ENCODE measurements at places on chromosomes 4 and X.
A peak's percentile ranks its signal among the peaks of the same experiment; 100 is the strongest.

DNA sequence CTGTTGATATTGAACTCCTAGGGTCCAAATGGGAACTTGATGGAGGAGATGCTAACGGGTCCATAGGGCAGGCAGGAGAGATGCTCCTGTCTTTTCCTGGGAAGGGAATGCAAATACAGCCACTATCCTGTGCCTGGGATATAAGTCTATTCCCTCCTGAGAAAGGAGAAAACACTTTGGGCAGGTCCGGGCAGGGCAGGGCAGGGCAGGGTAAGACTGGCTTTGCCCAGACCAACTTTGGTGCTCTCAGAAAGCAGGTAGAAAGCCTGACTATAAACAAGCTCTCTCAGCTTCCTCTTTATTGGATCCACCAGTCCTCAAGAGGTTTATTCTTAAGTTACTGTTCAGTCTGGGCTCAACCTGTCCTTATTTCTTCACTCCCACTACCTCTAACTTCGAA lies 232.3 kb downstream of the PTTG2 start:
- DNase-seq = no peak

GRCh38 chr4:165006456-165006855 lies 25.3 kb upstream of the TRIM60 start:
- no peak for DNase-seq

- DNase-seq = no peak
These were observed 556 bp upstream of the SMARCA5 start for GRCh38 chr4:143512978-143513313.

GRCh38 chrX:107777536-107777832 lies at the start of gene NCBP2L:
NCBP2L (plus strand) TSS chrX:107777733; CDS start chrX:107794221, 16,488 bp downstream.
- DNase-seq = no peak

- DNase-seq = peak; percentile 76
These were observed 4.2 kb upstream of the CDS1 start for GRCh38 chr4:84578540-84579402.

DNA sequence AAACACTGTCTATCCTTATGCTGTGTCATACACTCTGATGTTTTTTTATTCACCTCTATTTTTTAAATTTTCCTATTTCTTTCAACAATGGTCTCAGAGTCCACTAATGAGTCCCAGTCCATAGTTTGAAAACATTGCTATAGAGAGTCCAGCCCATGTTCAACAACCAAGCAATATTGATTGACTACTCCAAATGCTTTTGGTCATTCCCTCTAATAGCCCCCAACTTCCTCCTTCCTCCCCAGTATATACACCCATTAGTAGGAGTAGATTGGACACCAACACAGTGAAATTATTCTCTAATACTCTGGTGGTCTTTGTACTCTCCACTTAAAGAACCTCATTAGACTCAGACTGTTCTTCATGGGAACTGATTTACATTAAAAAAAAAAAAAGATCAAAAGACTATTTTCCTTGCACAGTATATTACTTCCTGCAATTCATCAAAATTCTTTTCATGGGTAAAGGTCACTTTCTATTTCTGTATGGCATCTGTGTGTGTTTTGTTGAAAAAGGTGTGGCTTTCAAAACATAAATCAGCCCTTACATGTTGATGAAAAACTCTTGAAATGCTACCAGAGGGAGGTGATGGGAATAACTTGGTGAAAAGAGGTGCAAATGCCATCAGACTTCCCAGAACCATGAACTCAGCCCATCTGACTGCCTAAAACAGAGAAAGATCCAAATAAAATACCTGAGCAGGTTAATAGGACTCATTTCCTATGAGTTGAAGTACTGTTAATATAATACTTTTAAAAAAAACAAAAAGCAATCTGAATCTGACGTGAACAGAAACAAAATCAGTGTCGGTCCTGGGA lies 250.3 kb upstream of the KLF3 start:
- no peak for DNase-seq

DNA sequence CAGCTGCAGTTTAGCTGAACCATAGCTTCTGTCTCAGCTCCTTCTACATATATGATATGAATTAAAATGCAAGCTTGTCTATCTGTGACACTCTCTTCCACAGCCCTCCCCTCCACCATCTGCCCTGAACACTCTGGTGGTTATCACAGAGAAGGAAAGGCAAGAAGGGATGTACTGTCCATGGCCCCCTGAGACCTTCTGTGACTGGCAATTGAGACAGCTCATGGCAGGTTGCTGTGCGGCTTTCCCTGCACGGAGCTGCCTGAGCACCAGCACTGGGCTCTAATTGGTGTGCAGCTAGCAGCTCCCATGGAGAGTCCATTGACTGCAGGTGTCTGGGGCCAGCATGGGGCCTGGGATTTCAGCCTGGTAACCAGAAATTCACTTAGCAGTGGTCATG lies 109.8 kb upstream of the ANXA3 start:
- no peak for DNase-seq

DNA sequence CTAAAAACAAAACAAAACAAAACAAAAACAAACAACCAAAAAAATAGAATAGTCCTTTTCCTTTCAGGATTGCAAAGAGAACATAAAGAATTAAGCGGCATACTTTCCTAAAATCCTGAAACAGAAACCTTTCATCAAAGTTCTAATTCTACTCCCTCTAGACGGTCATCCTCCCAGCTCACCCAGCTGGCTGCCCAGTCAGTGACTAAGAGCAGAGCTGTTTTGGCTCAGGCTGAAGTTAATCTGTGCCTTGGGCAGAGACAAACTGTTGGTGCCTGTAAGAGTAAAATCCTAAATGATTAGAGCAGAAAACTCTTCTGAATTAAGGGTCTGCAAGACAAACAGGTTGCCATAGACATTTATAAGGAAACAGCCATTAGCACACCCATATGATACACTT lies 17.6 kb upstream of the WAS start:
- DNase-seq = no peak

- no peak for DNase-seq
These were observed 11.6 kb upstream of the ACOT9 start for GRCh38 chrX:23754664-23755063.

Data from mesendoderm (in vitro differentiated cells).